CD4-positive, alpha-beta T cell treated with Interferon alpha-2 for 1 hour (primary cell): ENCODE measurements at places on chromosomes 3 and 15.

DNA sequence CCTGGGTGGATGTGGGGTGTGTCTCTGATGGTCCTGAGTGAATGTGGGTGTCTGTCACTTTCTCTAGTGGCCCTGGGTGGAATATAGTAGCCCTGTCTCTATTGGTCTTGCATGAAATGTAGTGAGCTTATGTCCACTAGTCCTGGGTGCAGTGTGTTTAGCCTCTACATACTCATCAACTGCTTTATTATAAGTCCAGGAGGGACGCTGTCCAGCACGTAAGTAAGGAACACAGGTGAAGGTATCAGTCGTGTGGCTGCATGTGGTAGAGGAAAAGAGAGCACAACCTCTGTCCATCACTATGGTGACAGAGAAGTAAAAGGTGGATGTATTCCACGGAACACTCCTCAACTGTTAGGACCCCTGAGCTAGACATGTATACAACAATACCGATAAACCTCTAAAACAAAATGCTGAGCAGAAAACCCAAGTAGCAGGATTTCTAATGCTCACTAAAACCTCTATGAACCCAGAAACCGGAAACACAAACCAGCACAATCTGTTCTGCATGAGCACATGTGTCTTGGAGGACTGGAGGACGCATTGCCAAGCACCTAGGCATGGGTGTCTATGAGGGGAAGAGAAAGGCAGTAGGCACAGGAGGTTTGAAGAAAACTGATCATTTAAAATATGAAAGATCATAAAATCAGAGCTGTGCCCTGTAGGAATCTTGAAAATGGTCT, 11.0 kb downstream of the LTF start:
- no peak for DNase-seq

DNA sequence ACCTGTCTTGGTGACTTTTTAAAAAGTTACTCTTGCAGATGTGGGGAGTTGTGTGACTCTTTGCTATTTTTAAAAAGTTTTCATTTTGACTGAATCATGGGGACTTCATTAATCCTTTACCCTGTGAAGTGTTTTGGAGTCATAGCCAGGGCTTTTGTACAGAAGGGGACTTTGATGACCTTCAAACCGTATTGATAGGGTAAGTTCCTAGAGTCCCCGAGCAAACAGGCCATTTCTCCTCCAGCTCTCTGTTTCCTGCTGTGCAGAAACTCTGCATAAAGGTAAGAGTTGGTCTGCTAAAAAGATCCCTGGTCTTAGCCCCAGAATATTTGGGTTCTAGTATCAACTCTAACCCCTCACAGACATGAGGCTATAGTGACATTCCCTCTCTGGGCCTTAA, 170.8 kb upstream of the BCL6 start:
- DNase-seq = no peak

DNA sequence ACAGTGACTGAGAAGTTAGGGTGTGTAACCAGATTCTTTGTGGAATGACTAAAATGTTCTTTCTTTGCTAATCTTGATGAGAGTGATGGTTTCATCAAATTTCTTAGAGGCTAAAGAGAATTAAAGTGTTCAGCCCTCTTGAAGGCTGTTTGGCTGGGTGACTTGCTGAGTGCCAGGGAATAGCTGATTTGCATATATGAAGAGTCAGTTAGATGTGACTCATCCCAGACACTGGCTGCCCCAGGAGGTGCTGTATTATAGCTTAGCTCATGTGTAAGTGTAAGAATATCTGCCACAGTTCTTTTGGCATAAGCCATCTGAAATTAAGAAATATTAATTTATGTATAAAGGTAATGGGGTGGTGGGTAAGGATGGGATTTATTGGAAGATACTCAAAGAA, 535.1 kb downstream of the NLGN1 start:
- no peak for DNase-seq

- DNase-seq = no peak
Observed at GRCh38 chr3:61997101-61997500, 376.2 kb downstream of the FEZF2 start.

GRCh38 chr3:76040946-76041345, 255.6 kb upstream of the ZNF717 start:
- no peak for DNase-seq

- DNase-seq = no peak
Observed at GRCh38 chr15:96599268-96599667, 268.8 kb downstream of the NR2F2 start.

- DNase-seq = no peak
Observed at GRCh38 chr3:192826214-192827006, 91.2 kb downstream of the MB21D2 start.

- no peak for DNase-seq
Observed at GRCh38 chr3:172236771-172237742, 197.7 kb downstream of the FNDC3B start.
